ENCODE measurements at places on chromosomes 3 and 15.
A peak's percentile ranks its signal among the peaks of the same experiment; 100 is the strongest.

DNA sequence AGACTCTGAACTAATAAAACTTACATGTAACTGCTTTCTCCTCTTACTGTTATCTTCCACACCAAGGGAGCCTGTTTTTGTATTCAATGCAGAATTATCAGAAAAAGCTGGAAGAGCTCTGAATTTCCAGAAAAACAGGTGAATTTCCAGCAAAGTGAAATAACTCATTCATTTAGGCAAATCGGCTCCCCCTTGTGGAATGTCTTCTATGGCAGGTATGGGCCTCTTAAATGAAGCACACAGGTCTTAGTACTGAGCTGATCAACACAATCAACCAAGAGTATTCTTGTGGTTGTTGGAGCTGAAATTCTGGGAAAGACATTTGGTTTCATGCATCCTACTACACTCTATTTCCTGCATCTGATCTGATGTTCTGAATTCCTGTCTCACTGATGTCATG lies 31.0 kb upstream of the PTPRG start:
- H3K4me3 ChIP-seq = no peak overlapping the region
- peaks cover 36% of the 10 kb centered on the region for H3K4me1 ChIP-seq
- H3K27me3 ChIP-seq = peaks cover 14% of the 10 kb centered on the region
- no peak overlapping the region for H3K27ac ChIP-seq
- DNase-seq = no peak

DNA sequence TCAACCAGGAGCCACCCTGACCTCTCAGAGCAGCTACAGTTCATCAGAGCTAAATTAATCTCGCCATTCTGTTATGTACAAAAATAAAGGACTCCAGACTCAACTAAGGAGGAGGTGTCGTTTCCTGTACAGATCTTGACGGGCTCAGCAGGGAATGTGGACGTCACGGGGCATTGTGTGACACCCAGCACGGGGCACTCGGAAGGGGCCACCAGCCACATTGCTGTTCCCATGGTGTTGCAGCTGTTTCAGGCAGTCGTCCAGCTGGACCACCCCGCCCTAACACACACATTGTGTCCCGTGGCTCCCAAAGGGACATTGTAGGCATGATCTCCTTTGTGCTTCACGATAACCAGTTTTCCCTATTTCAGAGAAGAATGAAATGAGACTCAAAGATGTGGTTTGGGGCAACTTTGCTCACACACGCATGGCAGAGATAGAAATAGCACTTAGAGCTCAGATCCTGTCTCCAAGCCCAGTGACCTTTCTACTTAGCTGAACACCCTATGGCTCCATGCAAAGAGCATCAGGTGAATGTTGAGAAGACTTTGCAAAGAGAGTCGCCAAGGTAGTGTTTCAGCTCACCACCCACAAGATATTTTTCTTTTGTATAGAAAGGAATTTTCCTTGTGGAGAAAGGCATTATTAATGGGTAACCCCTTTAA lies 5.5 kb downstream of the SSUH2 start:
- no peak overlapping the region for H3K4me3 ChIP-seq
- peak overlapping the region; percentile 27 for H3K27ac ChIP-seq
- H3K27me3 ChIP-seq = peaks cover 9% of the 10 kb centered on the region
- no peaks in the 10 kb centered on the region for H3K36me3 ChIP-seq

- peaks cover 16% of the 10 kb centered on the region for H3K27me3 ChIP-seq
- no peak for DNase-seq
- no peaks in the 10 kb centered on the region for H3K36me3 ChIP-seq
- H3K27ac ChIP-seq = no peak overlapping the region
- no peaks in the 10 kb centered on the region for H3K4me1 ChIP-seq
These were observed 12.9 kb downstream of the LRRC2 start for GRCh38 chr3:46553154-46553553.

DNA sequence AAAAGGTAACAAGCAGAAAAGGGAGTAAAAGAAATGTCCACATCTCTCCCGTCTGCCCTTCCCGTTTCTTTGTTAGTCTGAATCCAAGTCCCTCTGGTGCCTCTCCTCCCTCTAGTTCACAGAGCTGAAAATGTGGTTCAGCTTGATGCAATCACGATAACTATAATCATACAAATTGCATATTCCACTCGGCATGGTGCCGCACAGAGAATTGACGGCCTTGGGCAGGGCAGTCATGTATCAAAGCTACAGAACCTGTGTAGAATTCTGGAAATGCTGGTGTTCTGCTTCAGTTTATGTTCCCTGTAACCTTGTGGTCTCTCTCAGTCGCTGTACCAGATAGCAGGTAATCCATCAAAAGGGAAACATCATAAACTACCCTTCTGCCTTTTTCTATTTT lies 562.9 kb upstream of the CBLB start:
- H3K27ac ChIP-seq = no peak overlapping the region
- no peaks in the 10 kb centered on the region for H3K27me3 ChIP-seq
- DNase-seq = no peak
- H3K4me1 ChIP-seq = no peaks in the 10 kb centered on the region
- H3K4me3 ChIP-seq = no peak overlapping the region
- H3K36me3 ChIP-seq = no peaks in the 10 kb centered on the region

DNA sequence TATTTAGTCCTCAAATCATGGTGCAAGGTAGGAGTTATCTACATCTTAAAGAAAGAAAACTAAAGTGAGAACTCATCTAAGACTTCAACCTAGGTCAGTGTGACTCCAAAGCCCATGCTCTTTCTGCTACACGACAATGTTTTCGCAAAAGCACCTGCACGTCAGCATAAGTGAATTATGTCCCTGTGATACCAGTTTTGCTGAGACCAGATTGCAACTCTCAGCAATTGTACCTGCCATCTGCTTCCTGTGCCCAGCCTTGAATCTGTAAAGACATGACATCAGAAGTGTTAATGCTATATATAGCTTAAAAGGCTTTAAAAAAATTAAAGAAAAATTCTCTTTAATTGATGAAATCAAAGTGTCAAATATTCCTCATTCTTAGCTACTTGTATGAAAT lies 43.4 kb downstream of the RETNLB start:
- peaks cover 16% of the 10 kb centered on the region for H3K27me3 ChIP-seq
- no peaks in the 10 kb centered on the region for H3K36me3 ChIP-seq
- H3K27ac ChIP-seq = no peak overlapping the region
- no peaks in the 10 kb centered on the region for H3K4me1 ChIP-seq

All from type B pancreatic cell (in vitro differentiated cells).